ENCODE measurements at places on chromosomes 12 and 14.

GRCh38 chr12:124790650-124791400, 72.8 kb downstream of the SCARB1 start:
- no peak for DNase-seq

- DNase-seq: peak; percentile 45
These were observed 268 bp downstream of the NDUFB1 start for GRCh38 chr14:92121207-92121669.

- no peak for DNase-seq
These were observed 56.3 kb downstream of the TMEM121 start for GRCh38 chr14:105582639-105583038.

GRCh38 chr12:111573476-111573875, 25.6 kb downstream of the ATXN2 start:
- no peak for DNase-seq

DNA sequence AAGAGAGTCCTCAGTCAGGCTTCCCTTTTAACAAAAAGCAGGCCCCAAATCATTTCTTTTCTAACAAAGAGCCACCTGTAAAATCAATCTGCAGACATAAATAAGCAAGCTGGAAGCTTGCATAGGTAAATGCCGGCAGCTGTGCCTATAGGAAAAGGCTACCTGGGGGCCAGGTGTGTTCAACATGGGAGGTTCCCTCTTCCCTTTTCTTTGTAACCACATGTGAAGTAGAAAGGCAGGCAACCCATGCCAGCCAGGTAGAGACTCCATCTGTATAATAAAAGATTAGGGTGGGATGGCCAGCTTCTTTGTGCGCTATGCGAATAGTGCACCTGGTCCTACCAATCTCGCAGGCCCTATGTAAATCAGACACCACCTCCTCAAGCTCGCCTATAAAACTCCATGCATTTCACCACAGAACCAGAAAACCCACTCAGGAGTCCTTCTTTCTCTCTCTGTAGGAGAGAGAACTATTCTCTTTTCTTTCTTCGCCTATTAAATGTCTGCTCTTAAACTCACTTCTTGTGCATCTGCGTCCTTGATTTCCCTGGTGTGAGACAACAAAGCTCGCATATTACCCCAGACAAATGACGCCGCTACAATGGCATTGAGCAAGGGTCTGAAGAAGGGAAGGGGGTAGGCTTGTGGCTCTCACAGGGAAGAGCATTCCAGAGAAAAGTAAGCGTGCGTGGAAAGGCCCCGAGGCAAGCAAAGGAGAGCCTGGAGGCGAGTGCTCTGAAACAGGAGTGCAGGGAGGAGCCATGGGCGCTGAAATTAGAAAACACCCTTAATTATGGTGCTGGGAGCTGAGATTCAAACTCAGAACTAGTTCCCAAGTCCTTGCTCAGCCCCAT, 67.2 kb downstream of the TTC9 start:
- no peak for DNase-seq

DNA sequence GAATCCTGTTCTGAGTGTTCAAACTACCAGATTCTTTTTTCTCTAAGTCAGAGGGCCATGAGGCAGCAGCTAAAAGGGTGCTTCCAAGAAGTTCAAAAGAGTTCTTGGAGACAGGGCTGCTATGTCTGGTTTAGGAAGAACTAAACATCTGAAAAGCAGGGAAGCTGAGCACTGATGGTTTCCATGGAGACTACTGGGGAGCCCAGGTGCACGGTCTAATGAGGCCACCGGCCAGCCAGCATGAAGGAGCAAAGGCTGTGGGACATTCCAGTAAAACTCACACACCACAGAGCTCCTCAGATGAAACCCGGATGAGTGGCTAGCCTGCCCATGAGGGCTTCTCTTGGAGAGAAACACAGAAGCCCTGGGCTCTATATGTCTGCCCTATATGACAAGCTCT, 97.3 kb downstream of the KCNK10 start:
- no peak for DNase-seq

GRCh38 chr12:58596381-58596780, 323.9 kb downstream of the LRIG3 start:
- no peak for DNase-seq

DNA sequence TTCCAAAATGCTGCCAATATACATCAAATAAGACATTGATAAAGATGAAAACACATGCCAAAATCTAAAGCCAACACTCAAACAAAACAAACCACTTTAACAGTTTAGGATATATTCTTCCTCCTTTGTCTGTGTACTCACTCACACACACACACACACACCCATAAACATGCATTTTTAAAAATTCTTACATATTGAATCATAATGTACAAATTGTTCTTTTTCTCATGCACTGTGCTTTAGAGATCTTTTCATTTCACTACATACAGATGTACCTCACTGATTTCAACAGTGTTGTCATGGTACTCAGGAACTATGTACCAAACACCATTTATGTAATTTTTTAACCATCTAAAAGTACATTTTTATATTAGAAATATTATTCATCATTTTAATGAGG, 9.5 kb upstream of the RERG start:
- no peak for DNase-seq

GRCh38 chr12:88153959-88154358, 11.9 kb downstream of the TMTC3 start:
- DNase-seq: peak; percentile 73

GRCh38 chr12:26789731-26790644, 43.0 kb downstream of the ITPR2 start:
- DNase-seq: peak; percentile 64

DNA sequence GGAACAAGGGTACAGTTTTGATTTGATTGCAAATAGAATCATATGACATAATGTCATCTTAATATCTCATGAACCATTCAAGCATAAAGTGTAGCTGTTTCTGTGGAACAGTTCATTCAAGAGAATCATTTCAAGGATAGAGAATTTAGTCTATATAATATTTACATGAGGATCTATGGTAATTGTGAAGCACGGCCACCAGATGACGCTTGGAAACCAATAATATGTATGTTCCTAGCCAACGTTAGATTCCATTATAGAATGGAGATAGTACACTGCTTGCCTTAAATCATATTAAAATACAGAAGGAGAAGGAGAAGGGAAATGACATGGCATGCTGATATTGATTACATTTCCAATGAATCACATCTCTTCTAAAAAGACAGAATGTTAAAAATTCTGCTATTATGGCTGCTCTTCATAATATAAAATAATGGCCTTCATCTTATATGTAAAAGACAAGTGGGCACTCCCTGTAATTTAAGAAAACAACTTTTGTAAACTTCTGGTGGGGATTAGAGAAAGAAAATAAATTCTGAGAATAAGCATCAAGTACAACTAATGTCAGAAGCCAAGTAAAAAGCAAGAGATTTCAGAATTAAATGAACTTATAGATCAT, 351.0 kb downstream of the NAV3 start:
- DNase-seq: peak; percentile 36

- DNase-seq: no peak
These were observed 4.8 kb downstream of the ASCL4 start for GRCh38 chr12:107779077-107779831.

DNA sequence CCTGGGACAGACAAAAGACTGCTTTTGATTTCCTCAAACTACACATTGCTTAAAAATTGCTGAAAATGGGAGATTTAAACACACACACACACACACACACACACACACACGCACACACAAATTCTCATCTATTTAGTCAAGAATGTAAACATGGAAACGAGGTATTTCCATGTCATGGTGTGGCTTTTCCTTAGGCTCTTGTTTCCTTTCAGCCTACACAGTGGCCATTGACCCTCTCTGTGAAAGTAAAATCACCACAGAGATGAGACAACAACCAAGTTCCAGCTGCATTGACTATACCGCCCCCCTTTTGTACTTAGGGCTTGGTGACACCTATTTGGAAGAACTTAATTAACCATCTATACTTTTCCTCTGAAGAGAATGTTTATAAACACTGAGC, 41.9 kb downstream of the TTC8 start:
- no peak for DNase-seq

- no peak for DNase-seq
These were observed 9.1 kb downstream of the LRCOL1 start for GRCh38 chr12:132601171-132601883.

DNA sequence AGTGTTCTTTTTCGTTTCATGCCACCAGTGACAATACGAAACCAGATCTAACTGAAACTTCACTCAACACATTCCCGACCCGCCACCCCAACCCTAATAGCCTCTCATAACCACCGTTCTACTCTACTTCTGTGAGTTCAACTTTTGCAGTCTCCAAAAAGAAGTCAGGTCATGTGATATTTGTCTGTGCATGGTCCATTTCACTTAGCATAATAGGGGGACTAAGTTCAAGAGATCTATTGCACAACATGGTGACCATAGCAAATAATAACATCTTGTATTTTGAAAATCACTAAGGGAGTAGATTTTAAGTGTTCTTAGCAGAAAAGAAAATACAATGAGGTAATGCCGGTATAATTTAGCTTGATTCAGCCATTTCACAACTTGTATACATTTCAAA, 376.4 kb downstream of the DIO2 start:
- no peak for DNase-seq

DNA sequence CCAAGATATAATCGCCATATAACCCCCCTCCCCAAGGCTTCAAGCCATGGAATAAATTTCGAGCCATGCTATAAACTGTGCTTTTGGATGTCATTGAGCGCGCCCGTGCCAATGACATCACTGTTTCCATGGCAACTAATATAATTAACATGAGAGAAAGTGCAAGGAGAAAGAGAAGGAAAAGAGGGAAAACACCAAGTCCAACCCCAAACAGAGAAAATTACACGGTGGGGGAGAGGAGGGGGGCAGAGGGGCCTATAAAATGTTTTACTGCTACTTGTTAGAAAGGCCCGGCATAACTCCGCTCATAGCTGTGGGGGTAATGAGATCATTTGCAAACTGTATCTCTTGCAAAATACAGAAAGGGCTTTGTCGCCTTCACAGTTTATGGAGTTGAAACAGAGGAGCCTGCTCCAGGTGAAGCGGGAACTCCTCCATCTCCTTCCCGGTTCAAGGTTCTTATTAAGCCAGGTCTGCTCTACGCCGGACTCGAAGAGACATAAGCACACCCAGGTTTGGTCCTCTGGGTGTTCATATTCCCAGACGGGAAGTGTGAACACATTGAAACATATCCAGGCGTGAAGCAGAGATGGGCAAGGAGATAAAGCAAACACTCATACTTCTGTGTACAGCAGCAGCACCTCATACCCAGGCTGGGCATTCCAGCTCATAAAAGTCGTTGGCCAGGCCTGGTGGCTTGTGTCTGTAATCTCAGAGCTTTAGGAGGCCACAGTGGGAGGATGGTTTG, 99.1 kb upstream of the MAP1LC3B2 start:
- DNase-seq: peak; percentile 2

- DNase-seq: peak; percentile 82
These were observed 51.3 kb downstream of the IFNG-AS1 start for GRCh38 chr12:68040450-68041075.

DNA sequence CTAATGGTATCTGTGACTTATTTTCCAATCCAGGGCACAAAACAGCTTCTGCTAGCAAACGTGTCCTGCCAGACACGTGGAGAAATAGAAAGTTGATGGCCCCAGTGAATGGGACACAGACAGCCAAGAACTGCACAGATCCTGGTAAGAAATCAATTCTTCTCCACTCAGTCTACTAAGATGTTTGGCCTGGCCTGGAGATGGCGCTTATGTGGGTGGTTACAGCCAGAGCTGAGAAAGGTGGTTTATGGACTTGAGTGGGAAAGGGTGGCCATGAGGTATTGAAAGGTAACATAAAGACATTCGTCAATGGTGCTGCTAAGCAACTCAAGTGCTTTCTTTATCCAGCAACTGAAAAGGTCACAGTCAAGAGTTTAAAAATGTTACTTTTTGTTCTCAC, 2.9 kb downstream of the SLC24A4 start:
- DNase-seq: no peak

- DNase-seq: peak; percentile 53
These were observed 59.5 kb upstream of the IGF1 start for GRCh38 chr12:102539651-102540553.

GRCh38 chr14:76647697-76648298, 113.5 kb upstream of the VASH1 start:
- DNase-seq: peak; percentile 74

GRCh38 chr12:51524386-51524901, 66.6 kb upstream of the SCN8A start:
- peak; percentile 71 for DNase-seq

GRCh38 chr12:59317598-59317997, 278.2 kb upstream of the SLC16A7 start:
- no peak for DNase-seq

DNA sequence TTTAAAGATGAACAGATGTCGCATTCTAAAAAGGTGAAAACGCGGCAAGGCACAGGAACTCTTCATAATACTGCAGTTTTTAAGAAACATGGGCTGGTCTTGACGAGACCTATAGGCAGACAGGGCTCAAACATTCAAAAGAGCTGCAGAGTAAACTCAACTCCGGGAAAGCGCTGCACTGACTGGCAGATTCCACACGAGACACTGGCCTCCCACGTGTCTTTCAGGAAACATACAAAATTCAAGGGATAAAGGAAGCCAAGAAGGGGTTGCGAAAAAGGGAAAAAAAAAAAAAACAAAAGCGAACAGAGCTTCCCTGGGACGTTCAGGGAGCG, 614 bp upstream of the ARF6 start:
- DNase-seq: peak; percentile 93

DNA sequence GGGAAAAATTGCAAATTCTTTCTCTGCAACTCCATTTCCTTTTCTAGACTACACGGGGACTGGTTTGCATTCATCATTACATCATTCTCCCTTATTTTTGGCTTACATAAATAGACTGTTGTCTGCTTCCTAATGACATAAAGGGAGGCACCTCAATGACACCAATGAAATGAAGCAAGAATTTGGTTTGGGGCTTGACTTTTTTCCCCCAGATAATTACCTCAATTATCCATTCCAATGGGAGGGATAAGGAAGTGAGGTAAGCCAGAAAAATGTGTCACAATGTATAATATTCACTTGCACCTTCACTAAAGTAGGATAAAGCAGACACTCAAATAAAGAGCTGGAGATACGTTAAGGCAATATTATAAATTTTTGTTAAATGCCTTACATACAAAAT, 240.6 kb upstream of the GRIP1 start:
- DNase-seq: no peak

DNA sequence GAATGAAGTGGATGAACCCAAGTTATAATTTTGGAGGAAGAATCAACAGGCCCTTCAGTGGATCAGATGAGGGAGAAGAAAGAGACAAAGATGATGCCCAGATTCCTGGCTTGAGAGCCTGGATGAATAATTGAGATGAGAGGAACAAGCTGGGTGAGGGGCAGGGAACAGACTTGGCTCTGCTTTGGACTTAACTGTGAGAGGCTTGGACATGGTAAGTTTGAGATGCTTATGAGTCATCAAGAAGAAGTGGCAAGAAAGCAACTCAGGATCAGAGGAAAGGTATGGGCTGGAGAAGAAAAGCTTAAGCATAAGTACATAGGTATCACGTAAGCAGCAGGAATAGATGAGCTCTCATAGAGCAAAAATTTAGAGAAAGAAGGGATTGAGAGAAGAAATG, 55.3 kb downstream of the FIGNL2 start:
- DNase-seq: no peak

Measured in cardiac muscle cell (in vitro differentiated cells and primary cell).